GM04504 (cell line): ENCODE measurements at places on chromosomes 12 and 14.

DNA sequence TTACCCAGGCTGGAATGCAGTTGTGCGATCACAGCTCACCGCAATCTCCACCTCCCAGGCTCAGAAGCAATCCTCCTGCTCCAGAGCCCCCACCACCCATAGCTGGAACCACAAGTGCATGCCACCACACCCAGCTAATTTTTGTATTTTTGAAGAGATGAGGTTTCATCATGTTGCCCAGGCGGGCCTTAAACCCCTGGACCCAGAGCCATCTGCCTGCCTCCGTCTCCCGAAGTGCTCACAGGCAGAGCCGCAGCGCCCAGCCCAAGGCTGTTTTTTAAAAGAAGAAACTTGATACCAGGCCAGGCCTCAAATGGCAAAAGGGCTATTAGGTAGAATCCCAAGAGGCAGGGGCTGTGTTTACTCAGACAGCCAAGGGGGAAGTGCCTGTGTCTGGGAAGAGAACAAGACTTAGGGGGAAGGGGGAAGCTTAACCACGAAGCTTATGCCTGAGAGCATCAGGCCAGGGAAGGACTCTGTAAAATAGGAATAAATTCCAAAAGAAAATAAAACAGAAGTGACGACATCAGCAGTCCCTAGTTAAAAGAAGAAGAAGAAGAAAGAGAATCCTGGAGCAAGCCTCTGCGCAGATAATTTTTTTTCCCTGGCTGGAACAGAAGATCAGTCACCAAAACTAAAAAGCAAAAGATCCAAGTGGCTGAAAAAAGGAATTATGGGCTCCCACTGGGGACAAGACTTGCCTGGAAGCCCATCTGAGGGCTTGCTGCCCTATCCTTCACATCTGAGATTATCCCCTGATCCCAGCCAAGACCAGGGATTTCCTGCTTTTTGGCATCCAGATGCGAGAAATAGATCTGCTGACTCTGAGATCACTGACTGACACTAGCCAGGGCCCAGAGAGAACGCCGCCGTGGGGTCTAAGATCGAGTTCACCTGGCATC, 170.5 kb downstream of the NDUFA12 start:
- no peak for DNase-seq

DNA sequence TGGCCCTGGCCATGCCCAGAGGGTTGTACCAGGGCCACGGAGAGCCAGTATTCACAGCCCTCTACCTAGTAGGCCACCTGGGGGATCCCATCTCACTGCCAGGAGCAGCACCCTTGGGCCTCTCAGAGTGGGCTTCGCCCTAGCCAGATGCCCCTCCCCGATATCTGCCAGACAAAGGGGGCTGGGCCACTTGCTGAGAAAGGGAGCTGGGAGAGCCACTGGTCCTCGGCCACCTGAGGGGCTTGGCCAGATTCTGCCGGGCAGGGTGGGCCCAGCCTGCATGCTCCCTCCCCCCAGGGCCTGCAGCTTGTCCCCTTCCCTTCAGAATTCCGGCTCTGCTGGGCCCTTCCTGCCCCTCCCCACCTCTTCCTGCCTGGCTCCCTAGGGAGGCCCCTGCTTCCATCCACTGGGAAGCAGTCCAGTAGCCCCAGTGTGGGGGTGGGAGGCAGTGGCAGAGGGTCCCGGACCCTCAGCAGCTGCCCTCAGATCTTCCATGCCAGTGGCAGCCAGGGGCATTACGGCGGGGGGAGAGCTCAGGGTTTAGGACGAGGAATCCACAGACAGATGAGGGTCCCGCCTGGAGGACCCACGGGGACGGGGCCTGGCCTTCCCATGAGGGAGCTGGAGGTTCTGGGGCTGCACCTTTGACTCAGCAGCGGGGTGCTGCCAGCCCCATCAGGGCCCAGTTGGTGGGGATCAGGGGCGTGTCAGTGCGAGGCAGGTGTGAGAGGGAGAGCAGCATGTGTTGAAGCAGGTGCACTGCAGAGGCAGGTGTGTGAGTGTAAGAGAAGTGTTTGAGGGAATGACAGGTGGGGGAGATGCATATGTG, 2.4 kb downstream of the CRIP2 start:
- no peak for DNase-seq

GRCh38 chr12:53061404-53062010, 11.6 kb downstream of the TNS2 start:
- DNase-seq: no peak

DNA sequence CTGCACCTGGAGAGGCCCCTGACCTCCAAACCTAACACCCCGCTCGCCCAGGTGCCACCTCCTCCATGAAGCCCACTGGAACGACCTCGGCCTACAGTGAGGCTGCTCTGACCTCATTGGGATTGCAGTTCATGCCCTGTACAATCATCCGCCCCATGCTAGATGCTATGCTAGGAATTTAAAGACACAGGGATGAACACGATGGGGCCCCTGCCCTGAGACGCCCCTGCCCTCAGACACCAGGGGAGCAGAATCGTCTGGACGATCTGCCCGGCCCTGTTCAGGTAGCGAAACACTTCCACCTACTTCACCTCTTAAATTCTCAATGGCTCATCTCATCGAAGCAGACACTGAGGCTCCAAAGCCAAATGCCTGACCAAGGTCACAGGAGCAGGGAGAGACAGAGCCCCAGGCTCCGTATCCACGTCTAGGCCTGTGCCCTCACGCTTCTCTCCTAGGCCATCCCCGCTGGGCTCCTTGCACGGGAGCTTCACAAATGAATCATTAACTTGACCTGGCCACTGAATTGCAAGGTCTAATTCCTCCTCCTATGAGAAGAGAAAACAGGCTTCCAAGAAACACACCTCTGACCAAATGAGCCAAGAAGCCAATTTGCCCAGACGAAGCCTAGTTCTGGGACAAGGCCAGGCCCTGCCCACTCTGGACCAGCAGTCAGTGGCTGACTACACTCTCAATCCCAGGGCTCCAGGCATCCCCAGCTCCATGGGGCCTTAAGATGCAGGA, 35.2 kb downstream of the SCARB1 start:
- peak; percentile 51 for DNase-seq
